ENCODE measurements at places on chromosomes 7 and 10. TPM values are rescaled to one million over a fixed set of nuclear protein-coding genes. Genes with fewer than 3 reads are reported as not detected.

SIRT1 gene
- 13.9 TPM for total RNA-seq

TMEM229A gene
- not detected for total RNA-seq

PDZD8 gene
- total RNA-seq, result 14.5 TPM

NYAP1 gene
- total RNA-seq, result 0.14 TPM

GIMAP2 gene
- total RNA-seq, result 0.55 TPM

HOXA4 gene
- total RNA-seq, result 0.14 TPM
